ENCODE measurements at places on chromosomes 5 and 9.
A peak's percentile ranks its signal among the peaks of the same experiment; 100 is the strongest.

- no peak for DNase-seq
- peak overlapping the region; percentile 57 for H3K4me3 ChIP-seq
- no peaks in the 10 kb centered on the region for H3K36me3 ChIP-seq
- peaks cover 13% of the 10 kb centered on the region for H3K4me1 ChIP-seq
Measured at GRCh38 chr5:127228540-127229184, 61.9 kb upstream of the MEGF10 start.

- no peaks in the 10 kb centered on the region for H3K4me1 ChIP-seq
- no peaks in the 10 kb centered on the region for H3K27me3 ChIP-seq
- H3K4me3 ChIP-seq = no peak overlapping the region
Measured at GRCh38 chr5:145557345-145557744, 277.8 kb downstream of the PRELID2 start.

GRCh38 chr9:76610011-76610352, 151.0 kb downstream of the GCNT1 start:
- H3K36me3 ChIP-seq = no peaks in the 10 kb centered on the region
- no peak overlapping the region for H3K27ac ChIP-seq
- H3K4me1 ChIP-seq = peaks cover 13% of the 10 kb centered on the region
- no peaks in the 10 kb centered on the region for H3K27me3 ChIP-seq

DNA sequence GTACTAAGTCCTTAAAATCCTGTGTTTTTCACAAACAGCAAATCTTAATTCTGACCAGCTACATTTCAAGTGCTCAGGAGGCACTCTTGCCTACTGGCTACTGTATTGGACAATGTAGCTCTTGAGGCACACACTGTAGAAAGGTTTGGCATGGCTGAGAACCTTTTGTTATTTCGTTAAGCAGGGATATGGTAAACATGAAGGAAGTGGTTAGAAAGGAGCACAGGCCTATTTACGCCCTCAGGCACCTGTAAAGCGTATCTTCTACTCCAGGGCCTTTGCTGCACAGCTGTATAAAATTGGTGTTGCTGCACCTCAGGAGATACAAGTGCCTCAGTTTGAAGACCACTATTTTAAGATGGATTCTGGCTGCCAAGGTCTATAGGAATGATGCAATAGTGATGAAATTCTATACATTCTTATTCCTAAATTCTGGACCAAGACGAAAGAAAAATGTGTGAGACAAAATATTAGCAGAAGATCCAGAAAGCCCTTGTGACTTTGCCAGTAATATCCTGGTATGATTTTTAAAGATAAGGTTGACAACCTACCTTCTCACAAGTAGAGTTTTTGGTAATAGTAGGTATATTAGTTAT, 9.3 kb upstream of the OTULIN start:
- no peak overlapping the region for H3K4me3 ChIP-seq
- no peaks in the 10 kb centered on the region for H3K27me3 ChIP-seq
- DNase-seq = no peak
- H3K4me1 ChIP-seq = no peaks in the 10 kb centered on the region
- no peak overlapping the region for H3K27ac ChIP-seq

DNA sequence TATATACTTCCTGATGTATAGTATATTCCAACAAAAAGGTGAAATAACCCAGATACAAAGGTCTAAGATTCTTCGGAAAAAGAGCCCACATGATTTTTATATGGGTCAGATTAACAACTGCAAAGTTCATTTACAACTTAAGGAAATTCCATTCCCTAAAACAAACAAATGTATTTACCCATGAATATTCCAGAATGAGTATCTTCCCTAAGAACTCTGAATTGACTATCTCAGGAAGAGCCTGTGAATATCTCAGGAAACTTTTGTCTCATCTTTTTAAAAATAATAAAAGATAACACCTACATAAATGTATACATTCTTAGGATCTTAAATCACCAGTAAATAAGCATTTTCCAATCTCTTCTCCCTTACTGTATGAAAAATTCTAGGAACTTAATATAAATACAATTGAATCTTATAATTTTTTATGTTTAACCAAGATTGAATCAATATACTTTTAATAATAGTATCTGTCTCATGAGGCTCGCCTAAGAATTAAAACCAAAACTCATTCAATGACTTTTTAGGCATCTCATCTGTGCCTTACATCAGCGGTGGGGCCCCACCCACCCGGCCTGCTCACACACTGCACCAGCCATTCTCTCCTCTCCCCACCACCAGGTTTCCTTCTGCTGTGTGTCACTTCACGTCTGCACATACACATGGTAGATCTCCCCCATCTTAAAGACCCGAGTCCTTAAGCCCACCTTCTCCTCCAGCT, 78.1 kb downstream of the RAPGEF1 start:
- no peaks in the 10 kb centered on the region for H3K27me3 ChIP-seq
- H3K27ac ChIP-seq = peak overlapping the region; percentile 32
- DNase-seq = peak; percentile 78
- peaks cover 3% of the 10 kb centered on the region for H3K36me3 ChIP-seq

- no peak overlapping the region for H3K27ac ChIP-seq
- H3K4me1 ChIP-seq = peaks cover 4% of the 10 kb centered on the region
- no peaks in the 10 kb centered on the region for H3K27me3 ChIP-seq
- H3K36me3 ChIP-seq = no peaks in the 10 kb centered on the region
- H3K4me3 ChIP-seq = no peak overlapping the region
Measured at GRCh38 chr9:35562895-35563780, 41.9 kb upstream of the TESK1 start.

- DNase-seq = no peak
- H3K36me3 ChIP-seq = no peaks in the 10 kb centered on the region
- H3K4me1 ChIP-seq = no peaks in the 10 kb centered on the region
- H3K27ac ChIP-seq = no peak overlapping the region
- no peaks in the 10 kb centered on the region for H3K27me3 ChIP-seq
Measured at GRCh38 chr9:95607507-95607906, 90.7 kb upstream of the PTCH1 start.

- no peaks in the 10 kb centered on the region for H3K27me3 ChIP-seq
- H3K4me1 ChIP-seq = no peaks in the 10 kb centered on the region
- no peak for DNase-seq
- H3K27ac ChIP-seq = no peak overlapping the region
- no peak overlapping the region for H3K4me3 ChIP-seq
- H3K36me3 ChIP-seq = no peaks in the 10 kb centered on the region
Measured at GRCh38 chr9:20486552-20486951, 135.7 kb downstream of the MLLT3 start.

- H3K4me1 ChIP-seq = no peaks in the 10 kb centered on the region
- no peak overlapping the region for H3K27ac ChIP-seq
- H3K36me3 ChIP-seq = no peaks in the 10 kb centered on the region
- DNase-seq = no peak
Measured at GRCh38 chr5:90602681-90603080, 44.1 kb downstream of the ADGRV1 start.

- no peak overlapping the region for H3K4me3 ChIP-seq
- peaks cover 2% of the 10 kb centered on the region for H3K27me3 ChIP-seq
- no peaks in the 10 kb centered on the region for H3K36me3 ChIP-seq
- no peak for DNase-seq
- no peaks in the 10 kb centered on the region for H3K4me1 ChIP-seq
Measured at GRCh38 chr5:50898966-50899365, 232.5 kb downstream of the PARP8 start.

GRCh38 chr5:126454081-126454480, 30.9 kb downstream of the GRAMD2B start:
- no peaks in the 10 kb centered on the region for H3K36me3 ChIP-seq
- no peak overlapping the region for H3K4me3 ChIP-seq
- no peak for DNase-seq
- H3K27ac ChIP-seq = no peak overlapping the region

All from natural killer cell (primary cell).